Iris pigment epithelial cell (primary cell): ENCODE measurements at places on chromosomes 5 and 9.

GRCh38 chr9:107603281-107603680 is 113.7 kb upstream of the KLF4 start:
- DNase-seq = no peak

DNA sequence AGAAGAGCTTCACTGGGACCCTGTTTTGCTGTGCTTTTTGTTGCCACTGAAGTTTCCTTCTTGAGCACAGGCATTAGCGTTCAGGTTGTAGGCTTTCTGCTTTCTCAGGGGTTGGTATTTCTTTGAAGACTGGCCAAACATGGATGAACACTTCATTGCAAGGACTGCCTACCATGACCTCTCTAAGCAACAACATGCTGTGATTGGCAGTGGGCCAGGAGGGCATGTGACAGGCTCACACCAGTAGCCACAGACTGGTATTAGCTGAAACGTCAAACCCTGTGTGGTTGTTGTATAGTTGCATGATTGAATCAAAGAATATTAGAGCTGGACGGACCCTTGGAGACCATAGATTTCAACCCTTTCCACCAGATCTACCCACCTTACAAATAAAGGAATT is 20.0 kb upstream of the MLANA start:
- DNase-seq = peak; percentile 13

GRCh38 chr5:17087035-17087434 is 130.4 kb upstream of the BASP1 start:
- peak; percentile 61 for DNase-seq

DNA sequence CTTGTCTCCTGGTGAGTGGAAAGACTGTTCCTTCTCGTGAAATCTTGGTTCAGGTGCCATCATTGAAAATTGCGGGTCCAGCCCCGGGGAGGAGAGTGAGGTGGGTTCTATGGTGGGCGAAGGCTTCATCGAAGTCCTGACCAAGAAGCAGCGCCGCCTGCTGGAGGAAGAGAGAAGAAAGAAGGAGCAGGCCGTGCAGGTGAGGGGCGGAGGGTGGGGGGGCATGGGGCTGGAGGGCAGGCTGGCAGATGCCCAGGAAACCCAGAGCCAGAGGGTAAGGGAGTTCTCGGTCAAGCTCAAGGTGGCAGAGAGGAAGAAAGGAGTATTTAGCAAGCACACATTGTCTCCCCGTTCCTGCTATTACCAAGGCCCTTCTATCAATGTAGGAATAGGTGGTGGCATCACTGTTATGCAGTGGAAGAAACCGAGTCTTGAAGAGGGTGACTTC is 24.3 kb upstream of the POMT1 start:
- DNase-seq = peak; percentile 18

DNA sequence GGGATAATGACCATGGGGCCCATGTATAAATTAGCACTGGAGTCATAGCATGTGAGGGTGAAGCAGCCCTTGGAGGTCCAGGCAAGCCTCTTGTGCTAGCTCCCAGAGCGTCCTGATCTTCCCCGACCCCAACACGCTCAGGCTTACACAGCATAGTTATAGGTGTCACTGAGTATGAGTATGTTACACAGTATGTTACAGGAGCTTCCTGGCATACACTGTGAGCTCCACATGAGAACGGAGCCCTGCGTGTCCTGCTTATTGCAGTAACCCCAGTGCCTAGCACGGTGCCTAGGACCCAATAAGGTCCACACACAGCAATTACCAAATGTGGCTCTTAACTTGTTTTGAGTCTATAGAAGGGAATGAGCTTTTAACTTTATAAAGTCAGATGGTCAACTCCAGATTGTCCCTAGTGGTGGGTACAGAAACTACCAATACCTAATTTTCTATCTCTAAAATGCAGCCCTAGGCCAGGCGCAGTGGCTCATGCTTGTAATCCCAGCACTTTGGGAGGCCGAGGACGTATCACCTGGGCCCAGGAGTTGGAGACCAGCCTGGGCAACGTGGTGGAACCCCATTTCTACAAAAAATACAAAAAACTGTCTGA is 64.1 kb downstream of the PLAC8L1 start:
- no peak for DNase-seq

- peak; percentile 54 for DNase-seq
These were observed 779 bp downstream of the FAM13B start for GRCh38 chr5:138032028-138032571.

- no peak for DNase-seq
These were observed 931.0 kb upstream of the DMAC1 start for GRCh38 chr9:8730618-8731017.

- peak; percentile 15 for DNase-seq
These were observed 42.4 kb downstream of the OSTF1 start for GRCh38 chr9:75130621-75131230.

DNA sequence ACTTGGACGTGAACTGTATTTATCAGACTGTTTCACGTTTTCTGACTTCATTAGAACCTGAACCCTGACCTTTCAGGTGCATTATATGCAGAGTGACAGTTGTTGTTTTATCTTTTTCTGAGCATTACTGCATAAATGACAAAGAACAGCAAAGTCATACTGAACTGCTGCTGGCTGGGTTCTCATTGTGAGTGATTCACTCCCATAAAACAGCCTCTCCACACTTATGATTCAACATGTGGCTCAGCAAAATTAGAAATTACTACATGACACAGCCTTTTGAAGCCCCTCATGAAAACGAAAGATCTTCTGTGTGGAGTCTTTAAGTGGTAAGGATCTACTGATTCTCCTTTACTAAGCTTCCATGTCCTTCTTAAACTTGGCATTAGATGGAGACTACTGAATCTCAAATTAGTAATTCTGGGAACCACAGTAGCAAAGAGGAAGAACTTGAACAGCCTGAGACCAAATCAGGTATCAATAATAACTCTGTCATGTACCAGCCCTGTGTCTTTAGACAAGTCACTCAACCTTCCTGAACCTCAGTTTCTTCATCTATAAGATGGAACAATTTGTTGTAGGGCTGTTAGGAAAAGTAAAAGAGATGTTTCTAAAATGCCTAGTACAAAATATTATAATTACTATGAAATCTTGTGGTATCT is 172.3 kb upstream of the GNA14 start:
- DNase-seq = peak; percentile 81

DNA sequence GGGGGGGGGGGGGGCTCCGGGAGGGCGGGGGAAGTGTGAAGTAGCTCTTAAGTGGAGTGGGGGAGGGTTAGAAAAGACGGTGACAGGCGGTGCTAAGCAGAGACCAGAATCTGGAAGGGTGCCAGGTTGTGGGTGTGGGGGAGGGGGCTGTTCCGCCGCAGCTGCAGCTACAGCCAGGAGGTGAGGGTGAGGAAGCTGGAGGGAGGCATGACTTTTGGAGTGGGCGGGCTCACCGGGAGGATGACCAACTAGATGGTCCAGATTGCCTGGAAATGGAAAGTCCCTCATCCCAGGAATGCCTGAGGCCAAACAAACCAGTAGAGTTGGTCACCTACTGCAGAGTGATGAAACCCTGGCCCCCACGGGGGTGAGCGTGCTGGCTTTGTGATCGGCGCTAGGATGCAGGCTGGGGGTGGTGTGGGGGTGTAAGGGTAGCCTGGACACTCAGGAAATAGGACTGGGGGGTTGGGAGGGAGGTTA is 158.1 kb upstream of the SHB start:
- peak; percentile 88 for DNase-seq

GRCh38 chr5:41156739-41157138 is 56.6 kb downstream of the C6 start:
- DNase-seq = peak; percentile 38

DNA sequence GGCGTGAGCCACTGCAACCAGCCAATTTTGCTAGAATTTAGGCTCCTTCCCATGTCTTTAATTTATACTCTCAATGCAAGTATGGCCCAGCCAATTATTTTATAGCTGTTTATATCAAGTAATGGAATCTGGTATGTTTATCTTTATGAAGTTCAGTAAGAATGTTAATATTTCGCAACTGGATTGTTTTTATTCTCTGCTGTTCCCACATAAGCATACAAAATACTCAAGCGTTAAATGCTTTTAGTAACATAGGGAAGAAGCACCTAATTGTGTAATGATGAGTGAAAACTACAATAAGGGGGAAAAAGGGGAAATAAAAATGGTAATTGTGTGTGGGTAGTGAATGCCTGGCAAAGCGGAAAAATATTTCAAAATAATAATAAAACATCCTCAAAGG is 21.3 kb downstream of the PWWP2A start:
- peak; percentile 80 for DNase-seq

- no peak for DNase-seq
These were observed 311.3 kb downstream of the SPATA31D1 start for GRCh38 chr9:82299870-82300269.

DNA sequence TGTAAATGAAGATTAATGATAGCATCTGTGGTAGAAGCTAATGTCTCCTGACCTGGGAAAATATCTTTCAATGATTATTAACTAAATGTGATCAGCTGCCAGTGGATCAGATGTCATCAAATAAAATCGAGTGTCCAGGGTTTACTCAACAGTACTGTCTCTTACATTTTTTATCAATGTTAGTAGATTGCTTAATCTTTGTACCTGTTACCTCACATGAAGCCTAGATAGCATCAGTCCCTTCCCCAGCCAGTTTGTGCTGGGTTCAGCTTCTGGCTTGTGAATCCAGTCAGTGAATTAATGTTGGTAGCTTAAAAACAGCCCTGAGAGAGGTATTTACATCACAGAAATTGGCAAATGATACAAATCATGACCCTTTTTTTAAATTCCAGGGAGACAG is 134.4 kb downstream of the GHR start:
- no peak for DNase-seq

- DNase-seq = peak; percentile 6
These were observed 38.0 kb downstream of the ADAMTS16 start for GRCh38 chr5:5178136-5178535.

- DNase-seq = peak; percentile 79
These were observed 412.0 kb downstream of the ACTL7B start for GRCh38 chr9:108443741-108444140.

DNA sequence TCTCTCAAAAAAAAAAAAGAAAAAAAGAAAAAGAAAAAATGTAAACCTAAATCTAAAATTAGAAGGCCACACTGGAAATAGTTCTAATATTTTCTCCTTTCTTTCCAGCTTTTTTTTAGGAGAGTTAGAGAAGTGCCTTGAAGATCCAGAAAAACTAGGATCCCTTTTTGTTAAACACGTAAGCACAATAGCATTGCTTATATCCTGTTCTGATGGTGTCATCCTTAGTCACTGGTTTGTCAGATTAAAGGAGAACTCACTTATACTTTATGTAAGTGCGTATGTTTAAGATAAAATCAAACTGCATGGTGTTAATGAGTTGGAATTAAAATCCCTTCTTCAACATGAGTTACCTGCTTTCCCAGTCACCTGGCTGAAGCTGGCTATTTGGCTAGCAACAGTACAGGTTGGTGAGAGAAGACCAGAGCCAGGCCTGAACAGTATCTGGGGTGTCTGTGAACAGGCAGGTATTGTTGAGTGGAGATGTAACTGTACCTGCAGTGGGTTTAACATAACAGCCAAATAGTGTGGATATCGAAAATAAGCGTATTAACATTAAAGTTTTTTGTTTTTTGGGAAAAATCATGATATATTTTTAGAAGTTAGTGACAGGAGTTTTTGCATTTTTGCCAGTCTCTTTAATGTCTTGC is 104.7 kb upstream of the OTULINL start:
- DNase-seq = peak; percentile 78

DNA sequence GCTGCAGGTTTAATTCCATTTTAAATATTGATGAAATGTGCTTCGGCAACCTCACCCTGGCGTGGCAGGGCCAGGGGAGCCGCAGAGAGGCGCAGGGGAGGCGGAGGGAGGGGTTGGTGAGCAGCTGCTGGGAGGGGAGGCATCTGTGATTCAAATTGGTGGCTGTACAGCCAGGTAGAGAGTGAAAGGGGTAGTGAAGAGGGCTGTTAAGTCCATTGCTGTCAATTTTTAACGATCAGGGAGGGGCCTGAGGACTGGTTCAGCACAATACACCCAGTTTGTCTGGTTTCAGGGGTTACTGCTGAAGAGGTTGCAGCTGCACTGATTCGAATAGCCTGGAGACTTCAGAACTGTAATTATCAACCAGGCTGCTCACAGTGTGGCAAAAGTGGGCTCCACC is 31.3 kb downstream of the LHX6 start:
- no peak for DNase-seq
